ENCODE measurements at places on chromosomes 16 and 17.

- no peak for DNase-seq
Measured at GRCh38 chr17:49513044-49513395, 17.9 kb downstream of the NGFR start.

DNA sequence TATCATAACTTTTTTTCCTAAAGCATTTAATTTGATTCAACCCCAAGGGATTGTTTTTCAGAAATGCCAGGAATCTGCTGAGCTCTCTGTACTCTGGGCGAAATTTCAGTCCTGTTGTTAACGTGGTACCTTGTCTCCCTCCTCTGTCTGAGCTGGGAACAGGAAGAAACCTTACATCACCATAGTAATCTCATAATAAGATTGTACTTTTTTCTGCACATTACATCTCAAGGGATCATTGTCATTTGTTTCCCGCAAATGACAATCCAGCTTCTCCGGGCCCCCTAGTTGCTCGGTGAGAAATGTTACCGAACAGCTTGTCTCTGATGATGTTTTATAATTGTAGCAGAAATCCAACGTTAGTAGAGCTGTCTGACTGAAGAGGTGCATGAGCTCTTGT is 152.7 kb upstream of the ERCC4 start:
- no peak for DNase-seq

GRCh38 chr17:68599552-68600066 is 1.6 kb downstream of the FAM20A start:
- DNase-seq: no peak

DNA sequence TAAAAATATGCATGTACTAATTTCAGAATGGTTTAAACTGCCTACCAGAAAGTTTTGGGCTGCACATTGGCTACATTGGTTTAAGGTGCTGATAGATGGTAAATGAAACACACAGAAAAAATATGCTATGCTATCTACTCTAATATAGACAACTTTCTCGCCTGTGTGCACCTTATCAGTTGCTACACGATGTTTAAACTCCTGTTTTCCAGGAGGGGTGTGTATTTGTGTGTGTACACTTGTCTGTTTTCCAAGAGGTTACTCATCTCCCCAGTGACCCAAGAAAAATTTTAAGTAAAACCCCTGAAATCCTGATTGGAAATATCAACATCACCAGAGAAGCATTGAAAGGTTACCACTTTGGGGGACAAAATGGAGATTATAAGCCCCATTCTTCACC is 21.6 kb upstream of the PSMC5 start:
- no peak for DNase-seq

DNA sequence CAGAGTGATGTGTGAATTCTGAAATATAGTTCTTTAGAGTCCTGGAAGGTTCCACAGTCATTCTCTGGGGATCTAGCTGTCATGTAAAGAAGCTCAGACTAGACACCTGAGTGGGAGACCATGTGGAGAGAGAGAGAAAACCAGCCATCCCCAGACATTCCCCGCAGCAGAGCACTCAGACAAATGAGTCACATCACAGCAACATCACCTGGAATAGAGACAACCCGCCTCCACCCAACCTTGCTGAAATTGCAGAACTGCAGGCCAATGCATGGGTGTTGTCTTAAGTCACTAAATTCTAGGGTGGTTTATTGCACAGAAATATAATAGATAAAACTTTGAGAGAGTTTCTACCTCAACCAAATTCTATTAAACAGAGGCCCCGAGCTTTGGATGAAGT is 392.0 kb upstream of the DYNLRB2 start:
- DNase-seq: no peak

DNA sequence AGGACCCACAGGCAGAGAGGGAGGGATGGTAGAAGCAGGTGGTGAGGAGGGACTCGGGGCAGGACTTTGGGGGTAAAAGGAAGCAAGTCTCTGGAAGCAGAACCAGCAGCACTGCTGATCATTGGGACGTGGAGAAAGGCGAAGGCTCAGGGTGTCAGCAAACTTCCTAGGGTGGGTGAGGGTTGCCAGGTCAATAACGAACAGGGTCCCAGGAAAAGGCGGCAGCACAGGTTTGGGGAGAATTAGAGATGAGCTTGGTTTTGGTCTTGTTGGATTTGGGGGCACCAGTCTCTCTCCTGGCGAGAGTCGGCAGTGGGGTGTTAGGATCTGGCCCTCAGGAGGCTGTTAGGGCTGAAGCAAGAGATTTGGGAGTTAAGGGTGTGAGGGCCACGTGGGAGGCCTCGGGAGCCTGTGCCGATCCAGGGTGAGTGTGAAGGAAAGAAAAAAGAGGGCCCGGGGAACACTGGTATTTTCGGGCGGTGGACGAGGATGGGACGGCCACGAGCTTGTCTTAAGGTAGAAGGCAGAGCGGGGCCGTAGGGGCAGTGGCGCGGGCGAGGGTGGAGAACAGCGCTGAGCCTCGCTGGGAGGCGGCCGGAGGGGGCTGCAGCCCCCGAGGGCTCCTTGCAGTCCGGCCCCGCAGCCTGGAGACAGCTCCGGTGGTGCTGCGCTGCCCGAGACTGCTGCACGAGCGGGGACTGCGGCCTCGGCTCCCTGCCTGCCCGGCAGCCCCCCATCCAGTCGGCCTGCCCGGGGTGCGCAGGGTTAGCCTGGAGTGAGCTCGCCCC is 765 bp upstream of the ADORA2B start:
- DNase-seq: no peak

- no peak for DNase-seq
Measured at GRCh38 chr16:19085679-19086200, 18.3 kb downstream of the COQ7 start.

DNA sequence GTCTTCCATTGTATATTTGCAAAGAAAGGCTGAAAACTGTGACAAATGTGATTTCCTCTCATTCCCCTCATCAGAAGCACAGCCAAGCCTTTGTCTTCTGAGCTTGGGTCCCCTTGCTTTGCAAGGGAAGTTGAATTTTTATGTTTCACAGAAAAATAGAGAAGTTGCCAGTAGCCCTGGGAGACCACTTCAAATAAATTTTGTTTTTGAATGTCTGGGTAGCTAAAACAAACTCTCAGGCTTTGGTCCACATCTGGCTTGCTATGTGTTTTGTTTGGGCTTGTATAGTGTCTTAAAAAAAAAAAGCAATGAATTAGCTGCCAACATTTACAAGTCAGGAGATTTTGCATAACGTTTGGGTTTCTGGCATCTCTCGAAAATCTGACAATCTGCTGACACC is 24.1 kb downstream of the PIK3R6 start:
- DNase-seq: no peak

- no peak for DNase-seq
Measured at GRCh38 chr17:6556121-6557039, at the start of gene PITPNM3. PITPNM3 (minus strand) TSS chr17:6556555; CDS start chr17:6556406, 149 bp downstream.

DNA sequence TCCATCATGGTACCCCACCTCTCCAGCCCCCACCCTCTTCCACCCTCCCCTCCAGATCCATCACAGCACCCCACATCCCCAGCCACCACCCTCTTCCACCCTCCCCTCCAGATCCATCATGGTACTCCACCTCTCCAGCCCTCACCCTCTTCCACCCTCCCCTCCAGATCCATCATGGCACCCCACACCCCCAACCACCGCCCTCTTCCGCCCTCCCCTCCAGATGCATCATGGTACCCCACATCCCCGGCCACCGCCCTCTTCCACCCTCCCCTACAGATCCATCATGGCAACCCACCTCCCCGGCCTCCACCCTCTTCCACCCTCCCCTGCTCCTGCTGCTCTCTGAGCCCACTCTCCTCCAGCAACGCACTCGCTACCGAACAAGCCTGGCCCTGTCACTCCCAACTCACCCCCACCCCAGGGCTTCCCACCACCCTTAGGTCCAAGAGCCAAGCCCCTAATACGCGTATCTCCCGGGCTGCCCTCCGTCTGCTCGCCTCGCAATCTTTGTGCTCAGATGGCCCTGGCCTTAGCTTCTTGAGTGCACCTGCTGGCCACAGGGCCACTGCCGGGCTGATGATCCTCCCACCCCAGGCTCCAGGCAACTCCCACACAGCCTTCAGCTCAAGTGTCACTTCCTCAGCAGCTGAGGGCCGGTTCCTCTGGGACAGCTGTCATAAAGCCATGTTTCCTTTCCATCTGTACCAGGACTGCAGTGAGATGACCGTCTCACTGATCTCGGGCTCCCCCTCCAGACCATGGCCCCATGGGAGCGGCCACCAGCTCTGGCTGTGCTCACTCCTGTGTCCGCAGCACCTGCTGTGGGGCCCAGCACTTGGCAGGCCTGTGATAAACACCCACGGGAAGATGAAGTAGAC is 25.5 kb downstream of the KDM8 start:
- no peak for DNase-seq

DNA sequence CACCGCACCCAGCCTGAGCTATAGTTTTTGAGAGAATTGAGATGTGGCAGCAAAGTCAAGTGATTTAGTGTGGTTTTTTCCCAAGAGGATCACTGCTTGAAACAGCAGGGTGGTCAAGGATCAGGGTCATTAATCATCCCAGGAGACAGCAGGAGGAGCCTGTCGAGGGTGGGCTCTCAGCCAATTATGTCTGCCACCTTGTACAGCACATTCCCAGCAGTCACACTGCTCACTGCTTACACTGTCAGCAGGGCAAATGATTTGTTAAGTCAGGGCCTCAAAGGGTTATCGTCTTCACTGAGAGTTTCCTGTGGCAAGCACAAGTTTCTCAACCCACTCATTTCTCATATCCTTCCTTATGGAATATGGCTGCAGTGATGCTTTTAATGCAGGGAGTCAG is 13.2 kb downstream of the B3GNT9 start:
- no peak for DNase-seq

DNA sequence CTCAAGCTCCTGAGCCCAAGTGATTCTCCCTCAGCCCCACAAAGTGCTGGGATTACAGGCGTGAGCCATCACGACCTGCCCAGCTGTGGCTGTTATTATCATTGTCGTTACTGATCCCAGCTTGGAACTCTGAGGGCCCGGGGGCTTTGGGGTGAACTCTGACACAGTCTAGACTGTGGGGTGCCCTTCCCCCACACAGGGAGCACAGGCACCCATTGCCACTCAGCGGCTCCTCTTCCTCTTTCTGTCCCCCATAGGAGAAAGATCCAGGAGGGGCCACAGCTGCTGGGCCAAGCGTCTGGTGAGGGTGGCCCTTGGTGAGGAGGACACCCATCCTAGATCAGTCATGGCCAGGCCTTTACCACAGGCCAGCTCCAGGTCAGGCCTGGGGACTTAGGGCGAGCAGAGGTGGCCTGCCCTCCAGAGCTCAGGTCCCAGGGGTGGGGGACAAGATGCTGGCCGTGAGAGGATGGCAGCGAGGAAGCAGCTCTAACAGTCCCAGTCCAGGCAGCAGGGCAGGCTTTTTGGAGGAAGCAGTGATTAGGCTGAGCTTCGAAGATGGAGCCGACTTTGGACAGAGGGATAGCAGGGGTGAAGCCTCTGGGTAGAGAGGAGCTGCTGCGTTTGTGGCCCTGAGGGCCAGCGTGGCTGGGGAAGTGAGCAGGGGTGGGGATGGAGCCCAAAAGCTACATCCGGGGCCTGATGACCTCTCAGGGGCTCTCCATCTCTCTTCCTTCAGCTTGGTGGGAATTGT is 24.7 kb downstream of the TMEM235 start:
- DNase-seq: no peak

DNA sequence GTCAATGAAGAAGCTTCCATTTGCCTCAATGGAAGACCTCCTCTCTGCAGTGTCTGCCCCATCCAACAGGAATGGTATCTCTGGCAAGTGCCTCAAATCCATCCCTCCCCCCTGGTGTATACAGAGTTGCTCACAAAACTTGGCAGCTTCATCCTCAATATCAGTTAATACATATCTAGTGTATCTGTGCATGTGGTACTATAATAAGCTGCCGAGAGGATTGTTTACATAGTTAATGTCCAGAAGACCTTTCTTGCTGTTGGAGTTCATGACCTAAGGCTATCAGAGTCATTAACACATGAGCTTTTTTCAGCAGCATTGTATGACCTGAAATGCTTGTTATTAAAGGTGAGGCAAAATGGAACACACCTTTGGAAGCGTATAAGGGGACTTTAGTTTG is 14.0 kb upstream of the RASL10B start:
- DNase-seq: no peak

GRCh38 chr16:76931186-76931585 is 259.8 kb upstream of the MON1B start:
- no peak for DNase-seq

DNA sequence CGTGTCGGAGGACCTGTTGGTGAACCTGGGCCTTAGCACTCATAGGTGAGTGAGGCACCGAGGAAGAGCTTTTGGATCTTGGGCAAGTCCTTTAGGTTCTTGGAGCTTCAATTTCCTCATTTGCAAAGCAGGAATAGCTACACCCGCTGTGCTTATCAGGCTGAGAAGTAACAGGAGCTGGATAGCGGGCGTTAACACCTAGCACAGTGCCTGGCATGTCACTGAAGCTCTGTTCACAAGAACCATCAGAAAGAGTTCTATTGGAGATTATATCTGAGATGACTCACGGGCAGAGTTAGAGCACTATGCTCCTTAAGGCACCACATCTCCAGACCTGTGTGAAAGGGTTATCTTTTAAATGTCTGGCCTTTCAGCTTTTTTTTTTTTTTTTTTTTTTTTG is 12.8 kb downstream of the MEOX1 start:
- DNase-seq: no peak

GRCh38 chr17:17767154-17767869 is 69.5 kb downstream of the SREBF1 start:
- no peak for DNase-seq

- no peak for DNase-seq
Measured at GRCh38 chr16:85475233-85475632, 137.9 kb upstream of the GSE1 start.

- DNase-seq: no peak
Measured at GRCh38 chr16:27792486-27793248, 242.7 kb downstream of the KATNIP start.

GRCh38 chr16:85969591-85969990 is 70.6 kb downstream of the IRF8 start:
- DNase-seq: no peak

DNA sequence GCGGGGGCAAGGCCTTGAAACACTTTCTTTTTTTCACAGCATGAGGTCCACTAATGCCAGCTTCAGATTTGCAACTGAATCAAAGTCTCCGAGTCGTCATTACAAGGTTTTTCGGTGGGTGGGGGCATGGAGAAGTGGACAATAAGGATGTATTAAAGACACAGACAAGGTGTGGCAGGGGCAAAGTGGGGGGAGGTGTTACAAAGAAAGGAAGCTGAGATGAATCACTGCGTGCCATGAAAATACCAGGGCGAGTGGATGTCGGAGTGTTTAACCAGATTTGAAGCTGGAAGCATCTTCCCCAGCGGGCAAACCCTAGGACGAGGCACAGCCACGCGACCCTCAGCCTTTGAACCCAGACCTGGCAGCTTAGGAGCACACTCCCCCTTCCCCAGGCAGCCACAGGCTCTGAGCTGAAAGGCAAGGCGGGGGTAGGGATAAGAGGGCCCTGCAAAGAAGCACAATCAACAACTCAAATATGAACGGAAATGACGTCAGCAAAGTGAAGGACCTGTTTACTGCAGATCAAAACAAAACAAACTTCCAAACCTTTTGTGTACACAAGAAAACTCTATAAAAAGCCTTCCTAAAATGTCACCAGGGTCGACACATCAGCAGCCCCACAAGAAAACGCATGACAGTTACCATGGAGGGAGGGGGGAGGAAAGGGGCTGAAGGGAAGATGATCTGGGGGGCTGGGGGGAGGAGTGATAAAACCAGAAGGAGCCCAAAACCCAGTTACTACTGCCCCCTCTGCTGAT is 5.6 kb upstream of the ZFHX3 start:
- no peak for DNase-seq

- no peak for DNase-seq
Measured at GRCh38 chr17:6162216-6162615, 92.0 kb downstream of the WSCD1 start.

GRCh38 chr17:63966646-63967264 is 6.0 kb downstream of the SCN4A start:
- no peak for DNase-seq

Data from NCI-H1048 (cell line).